ENCODE measurements at places on chromosomes 11 and 22. TPM values are rescaled to one million over a fixed set of nuclear protein-coding genes. Genes with fewer than 3 reads are reported as not detected.

CCDC85B gene
- 7.0 TPM for total RNA-seq

GLB1L3 gene
- total RNA-seq: not detected

UBXN1 gene
- total RNA-seq: 236 TPM

SERHL2 gene
- total RNA-seq: 4.1 TPM

SLC29A2 gene
- 3.9 TPM for total RNA-seq

ADM2 gene
- 0.37 TPM for total RNA-seq

JAM3 gene
- total RNA-seq: 21.4 TPM

KRTAP5-9 gene
- not detected for total RNA-seq

CHEK1 gene
- 19.3 TPM for total RNA-seq

ALX4 gene
- total RNA-seq: not detected

NCF4 gene
- total RNA-seq: not detected
